ENCODE measurements at places on chromosomes 6 and 20.

- no peak for DNase-seq
Measured at GRCh38 chr6:167092672-167093339, 30.1 kb upstream of the CCR6 start.

DNA sequence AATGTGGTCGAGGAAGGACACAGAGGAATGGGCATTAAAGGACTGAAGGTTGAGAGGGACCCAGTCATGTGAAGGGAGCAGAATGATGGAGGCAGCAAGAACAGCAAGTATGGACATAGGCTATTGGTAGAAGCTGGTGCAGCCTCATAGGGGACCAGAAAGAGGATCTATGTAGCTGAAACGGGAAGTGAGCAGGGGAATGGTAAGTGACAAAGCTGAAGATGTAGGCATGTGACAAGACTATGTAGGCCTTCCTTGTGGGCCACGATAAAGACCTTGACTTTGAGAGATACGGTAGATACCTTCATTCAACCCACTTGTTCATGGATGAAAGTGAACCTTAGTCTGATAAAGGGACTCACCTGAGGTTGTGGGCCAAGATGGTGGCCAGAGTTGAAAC, 3.5 kb downstream of the CTNNBL1 start:
- DNase-seq, result peak; percentile 85

DNA sequence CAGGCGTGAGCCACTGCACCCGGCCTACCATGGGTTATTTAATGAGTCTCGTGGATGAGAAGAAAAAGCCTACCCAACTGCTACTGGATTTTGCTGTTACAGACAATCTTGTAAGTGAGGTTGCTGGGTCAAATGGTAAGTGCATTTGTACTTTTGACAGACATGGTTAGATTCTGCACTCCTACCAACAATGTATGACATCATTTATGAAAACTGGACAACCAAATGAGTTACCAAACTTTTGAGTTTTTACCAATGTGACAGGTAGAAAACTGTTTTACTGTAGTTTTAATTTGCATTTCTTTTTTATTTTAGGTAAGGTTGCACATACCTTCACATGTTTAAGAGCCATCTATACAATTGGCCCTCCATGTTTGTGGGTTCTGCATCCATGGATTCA, 48.2 kb downstream of the PDSS2 start:
- no peak for DNase-seq

GRCh38 chr6:128558021-128558420, 37.6 kb upstream of the PTPRK start:
- DNase-seq, result no peak

DNA sequence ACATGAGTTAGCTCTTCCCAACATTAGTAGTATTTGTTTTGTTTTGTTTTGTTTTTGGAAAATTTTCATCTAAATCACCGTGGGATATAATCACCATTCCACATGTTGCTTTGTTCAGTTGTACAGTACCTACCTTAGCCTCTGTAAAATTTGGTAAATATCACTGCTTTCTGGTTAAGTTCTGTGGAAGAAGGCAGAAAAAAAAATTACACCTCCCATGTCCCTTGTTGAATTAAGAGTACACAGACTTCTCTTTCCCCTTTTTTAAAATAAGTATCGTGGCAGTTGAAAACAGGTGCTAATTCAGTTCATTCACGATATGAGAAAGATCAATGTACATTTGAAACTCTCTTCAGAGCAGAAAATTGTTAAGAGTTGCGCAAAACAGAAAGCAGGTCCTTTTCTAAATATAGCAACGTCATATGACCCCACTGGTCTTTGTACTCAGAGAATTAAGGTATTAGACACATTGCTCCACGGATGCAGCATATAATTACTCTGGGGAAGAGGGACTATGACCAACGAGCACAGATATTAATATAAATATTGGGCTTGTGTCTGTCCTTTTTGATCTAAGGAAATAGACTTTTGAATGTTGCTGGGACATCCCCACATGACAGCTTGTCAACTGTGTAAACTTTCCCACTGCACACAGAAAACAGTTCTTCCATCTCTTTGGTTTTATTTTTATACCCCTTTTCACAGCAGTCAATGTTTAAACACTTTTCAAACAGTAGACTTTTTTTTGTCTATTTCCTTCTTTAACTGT, 58.6 kb upstream of the ZNF217 start:
- peak; percentile 25 for DNase-seq

DNA sequence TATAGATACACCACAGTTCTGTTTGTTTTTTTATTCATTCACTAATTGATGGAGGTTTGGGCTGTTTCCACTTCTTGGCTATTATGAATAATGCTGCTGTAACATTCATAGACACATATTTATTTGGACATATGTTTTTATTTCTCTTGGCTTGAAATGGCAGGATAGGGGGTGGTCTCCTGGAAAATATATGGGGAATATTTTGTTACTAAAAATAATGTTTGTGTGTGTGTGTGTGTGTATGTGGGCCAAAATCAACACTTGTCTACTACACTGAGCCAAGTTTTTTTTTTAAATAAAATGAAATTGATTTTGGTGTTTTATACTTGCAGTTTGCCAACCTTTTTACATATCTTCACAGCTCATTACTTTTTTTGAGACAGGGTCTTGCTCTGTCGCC, 264.4 kb upstream of the SULF2 start:
- no peak for DNase-seq

- no peak for DNase-seq
Measured at GRCh38 chr6:26331218-26332073, 33.6 kb upstream of the BTN3A2 start.

DNA sequence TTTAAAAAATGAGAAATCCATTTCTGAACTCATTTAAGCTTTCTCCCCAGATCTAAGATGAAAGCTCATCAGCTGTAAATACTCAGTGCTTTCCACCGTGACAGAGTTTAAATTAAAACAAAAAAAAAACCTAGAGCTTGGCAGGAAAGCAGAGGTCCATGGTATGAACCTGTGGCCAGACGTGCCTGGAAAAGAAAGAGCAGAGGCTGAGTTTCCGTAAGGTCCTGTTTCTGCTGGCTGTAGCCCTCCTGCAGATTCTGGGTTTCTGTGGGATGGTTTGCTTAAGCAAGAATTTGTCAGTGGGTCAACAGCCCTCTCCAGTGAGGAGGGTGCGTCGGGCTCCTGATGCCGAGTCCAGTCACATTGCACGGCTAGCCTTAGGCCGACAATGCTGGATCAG, 383.2 kb downstream of the SAMD5 start:
- DNase-seq, result no peak

- no peak for DNase-seq
Measured at GRCh38 chr6:14130435-14131075, 13.0 kb downstream of the CD83 start.

DNA sequence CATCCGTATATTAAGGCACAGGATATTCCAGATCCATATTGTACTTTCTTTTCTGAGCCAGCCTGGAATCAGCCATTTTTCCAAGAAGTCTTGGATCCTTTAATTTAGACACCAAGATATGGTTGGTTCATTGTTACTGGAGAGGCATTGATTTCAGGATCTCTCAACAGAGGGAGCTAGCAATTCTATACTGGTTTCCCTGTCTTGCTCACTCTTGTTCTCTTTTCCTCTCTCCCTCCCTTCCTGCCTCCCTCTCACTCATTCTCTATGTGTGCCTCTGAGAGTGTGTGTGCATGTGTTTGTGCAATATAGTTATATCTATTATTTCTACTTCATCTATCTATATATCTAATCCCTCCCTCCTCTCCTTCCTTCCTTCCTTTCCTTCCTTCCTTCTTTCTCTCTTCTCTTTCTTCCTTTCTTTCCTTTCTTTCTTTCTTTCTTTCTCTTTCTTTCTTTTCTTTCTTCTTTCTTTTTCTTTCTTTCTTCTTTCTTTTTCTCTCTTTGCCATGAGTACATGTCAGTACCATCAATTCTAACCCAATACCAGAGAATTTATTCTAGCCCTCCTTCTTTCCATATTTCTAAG, 299.1 kb downstream of the EPHA7 start:
- no peak for DNase-seq

- peak; percentile 65 for DNase-seq
Measured at GRCh38 chr6:161200610-161201370, 73.1 kb downstream of the AGPAT4 start.

DNA sequence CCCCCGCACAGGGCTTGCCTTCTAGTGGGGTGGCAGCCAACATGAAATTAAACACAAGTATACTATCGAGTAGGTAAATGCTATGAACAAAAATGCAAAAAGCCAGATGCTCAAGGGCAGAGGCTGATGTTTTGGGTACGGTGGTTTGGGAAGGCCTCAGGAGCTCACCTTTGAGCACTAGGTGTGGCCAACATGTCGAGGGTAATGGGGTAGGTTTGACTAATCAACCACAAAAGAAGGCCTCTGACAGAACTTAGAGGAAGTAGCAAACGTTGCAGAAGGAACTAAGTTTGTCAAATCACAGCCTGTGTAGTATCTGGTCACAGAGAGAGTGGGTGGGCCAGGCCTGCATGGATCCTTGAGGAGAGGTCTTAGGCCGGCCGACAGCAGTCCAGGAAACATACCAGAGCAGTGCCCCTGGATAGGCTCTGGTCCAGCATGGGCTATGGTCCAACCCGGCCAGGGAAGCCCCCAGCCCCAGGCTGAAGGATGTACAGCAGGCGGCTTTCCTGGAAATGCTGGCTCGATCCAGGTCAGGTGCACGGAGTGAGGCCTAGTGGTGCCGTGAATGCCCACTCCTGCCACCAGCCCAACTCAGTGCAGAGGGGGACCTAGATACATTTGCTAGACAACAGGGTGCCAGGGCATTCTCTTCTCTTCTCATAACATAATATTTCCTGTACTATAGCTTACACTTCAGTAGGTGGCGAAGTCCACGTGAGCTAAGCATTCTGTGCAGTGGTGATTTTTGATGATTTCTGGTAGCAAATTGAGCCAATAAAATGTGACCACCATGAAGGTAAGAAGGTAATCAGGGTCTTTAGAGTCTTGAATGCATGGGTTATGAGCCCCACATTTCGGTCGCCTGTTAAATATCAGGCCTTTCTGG, 56.3 kb upstream of the CD93 start:
- peak; percentile 81 for DNase-seq

GRCh38 chr6:56477241-56477640, 165.4 kb downstream of the DST start:
- DNase-seq, result no peak

DNA sequence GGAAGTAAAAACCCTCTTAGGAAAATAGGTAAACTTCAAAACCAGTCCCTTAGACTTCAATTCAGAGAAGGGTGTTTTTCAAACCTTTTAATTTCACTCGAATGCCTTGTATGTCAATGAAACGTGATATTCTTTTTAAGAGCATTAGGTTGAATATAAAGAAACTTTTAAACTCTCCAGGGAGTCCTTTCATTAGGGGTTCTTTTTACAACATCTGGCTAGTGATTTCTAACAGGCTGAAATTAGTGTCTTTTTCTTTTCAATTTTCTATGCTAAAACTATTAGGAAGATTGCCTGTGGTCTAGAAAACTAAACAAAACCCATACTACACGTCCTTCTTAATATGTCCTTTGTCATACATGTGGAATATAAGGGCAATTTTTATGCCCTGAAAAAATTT, 569.7 kb upstream of the CITED2 start:
- DNase-seq, result no peak

GRCh38 chr6:137002505-137002904, 42.3 kb downstream of the IL20RA start:
- DNase-seq, result no peak

All from inflammatory macrophage (primary cell).